ENCODE measurements at places on chromosomes 3 and 15.

GRCh38 chr3:121796970-121797369 lies 37.9 kb downstream of the IQCB1 start:
- DNase-seq = no peak

DNA sequence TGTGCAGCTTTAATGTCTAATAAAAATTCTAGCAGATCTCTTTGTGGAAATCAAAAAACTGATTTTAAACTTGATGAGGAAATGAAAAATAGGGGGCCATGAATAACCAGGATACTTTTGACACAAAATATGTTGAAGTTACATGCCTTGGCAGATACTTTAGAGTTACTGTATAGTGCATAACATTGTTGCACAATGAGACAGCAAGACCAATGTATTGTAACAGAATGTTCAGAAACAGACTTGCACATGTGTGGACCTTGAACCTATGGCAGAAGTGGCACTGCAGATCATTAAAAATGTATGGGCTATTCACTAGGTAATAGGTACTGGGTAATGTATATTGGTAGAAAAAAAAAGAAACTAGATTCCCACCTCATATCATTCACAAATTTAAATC lies 343.0 kb upstream of the ARL6 start:
- DNase-seq = no peak

- no peak for DNase-seq
Measured at GRCh38 chr3:153210146-153210545, 48.1 kb downstream of the RAP2B start.

- DNase-seq = peak; percentile 5
Measured at GRCh38 chr3:79086514-79086913, 681.3 kb downstream of the ROBO1 start.

- DNase-seq = no peak
Measured at GRCh38 chr15:76286271-76286879, 24.9 kb downstream of the ETFA start.

DNA sequence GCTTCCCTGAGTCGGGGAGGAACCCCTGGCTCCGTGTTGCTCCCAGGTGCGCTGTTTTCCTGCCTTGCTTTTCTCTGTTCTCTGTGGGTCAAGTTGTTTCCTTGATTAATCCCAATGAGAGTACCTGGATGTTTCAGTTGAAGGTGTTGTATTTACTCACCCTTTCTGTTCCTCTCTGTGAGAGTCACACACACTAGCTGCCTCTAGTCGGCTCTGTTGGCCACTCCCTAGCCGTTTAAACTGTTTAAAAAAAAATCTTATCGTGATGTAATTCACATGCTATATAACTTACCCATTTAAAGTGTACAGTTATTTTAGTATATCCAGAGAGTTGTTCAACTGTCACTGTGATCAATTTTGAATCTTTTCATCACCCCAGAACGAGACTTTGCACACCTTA lies 74.0 kb downstream of the AKAP13 start:
- no peak for DNase-seq

DNA sequence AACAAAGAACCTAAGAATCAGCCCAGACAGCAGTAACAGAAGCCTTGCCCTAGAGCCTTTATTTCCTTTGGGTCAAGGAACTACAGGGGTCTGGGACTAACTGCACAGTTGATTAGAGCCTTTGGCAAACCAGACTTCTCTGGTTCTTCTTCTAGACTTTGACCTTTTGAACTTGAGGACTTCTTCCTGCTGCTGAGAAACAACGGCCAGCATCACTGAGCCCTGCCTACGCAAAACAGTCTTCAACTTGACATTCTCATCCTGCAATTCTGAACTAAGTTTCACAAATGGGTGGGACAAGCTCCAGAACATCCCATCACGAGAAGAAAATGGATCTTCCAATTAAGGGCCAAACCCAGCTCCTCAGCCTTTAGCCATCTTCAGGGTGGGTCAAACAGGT lies 31.4 kb downstream of the CMTM6 start:
- no peak for DNase-seq

DNA sequence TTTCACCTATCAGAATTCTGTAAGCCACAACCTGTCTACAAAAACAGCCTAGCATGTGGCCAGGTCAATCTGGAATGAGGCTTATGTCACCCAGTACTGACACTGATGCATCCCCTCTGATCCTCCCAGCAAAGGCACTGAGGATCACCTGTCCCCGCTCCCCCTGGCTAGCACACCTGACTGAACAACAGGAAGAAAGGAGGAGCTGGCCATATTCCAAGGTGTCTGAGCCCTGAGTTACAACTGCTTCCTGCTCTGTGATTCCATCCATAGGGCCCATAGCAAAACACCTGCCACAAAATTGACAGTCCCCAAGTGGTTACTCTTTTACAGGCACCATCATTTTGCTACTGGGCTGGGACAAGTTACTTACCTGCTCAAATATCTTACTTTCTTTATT lies 555.5 kb upstream of the CFAP20DC start:
- DNase-seq = no peak

GRCh38 chr15:62850791-62851291 lies 191.7 kb upstream of the TPM1 start:
- peak; percentile 34 for DNase-seq

GRCh38 chr3:8622873-8623691 lies 21.5 kb downstream of the SSUH2 start:
- peak; percentile 61 for DNase-seq

GRCh38 chr3:159775372-159775961 lies 213.2 kb upstream of the IL12A start:
- DNase-seq = peak; percentile 41

GRCh38 chr3:33035596-33035995 lies 61.4 kb downstream of the GLB1 start:
- DNase-seq = no peak

DNA sequence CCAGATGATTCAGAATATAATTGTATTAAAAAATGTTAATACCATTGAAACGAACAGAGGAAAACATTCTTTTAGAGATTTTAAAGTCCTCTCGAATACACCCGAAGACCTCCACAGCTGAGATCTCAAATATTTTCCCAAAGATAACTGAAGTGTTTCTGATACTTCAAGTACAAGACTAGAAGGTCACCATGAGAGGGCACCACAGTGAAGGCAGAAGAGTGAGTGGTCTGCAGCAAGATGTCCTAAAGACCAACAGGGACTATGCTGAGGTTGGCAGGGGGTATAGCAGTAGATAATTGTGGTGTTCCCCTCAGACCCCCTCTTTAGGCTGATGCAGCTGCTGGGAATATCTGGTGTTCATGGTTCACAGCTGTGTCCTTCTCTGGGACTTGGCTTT lies 156.5 kb downstream of the PDCD6IP start:
- DNase-seq = no peak

DNA sequence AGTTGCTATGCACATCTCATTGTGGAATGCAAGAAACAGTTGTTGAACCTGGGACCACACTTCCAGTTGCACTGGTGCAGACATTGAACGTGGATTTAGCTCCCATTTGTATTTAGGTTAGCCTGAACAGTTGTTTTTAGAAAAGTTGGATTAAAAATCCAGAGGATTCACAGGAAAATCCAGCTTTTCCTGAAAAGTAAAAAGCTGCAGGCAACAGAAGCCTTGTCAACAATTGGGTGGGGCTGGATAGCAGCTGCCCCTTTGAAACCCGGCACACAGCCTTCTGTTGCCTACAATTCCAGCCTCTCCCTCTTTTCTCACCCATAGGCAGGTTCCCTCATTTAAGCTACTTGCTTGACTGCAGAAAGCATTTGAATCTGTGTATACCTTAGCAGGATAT lies 165.3 kb upstream of the TBL1XR1 start:
- DNase-seq = no peak

GRCh38 chr3:24538891-24539290 lies 44.2 kb upstream of the THRB start:
- DNase-seq = no peak

DNA sequence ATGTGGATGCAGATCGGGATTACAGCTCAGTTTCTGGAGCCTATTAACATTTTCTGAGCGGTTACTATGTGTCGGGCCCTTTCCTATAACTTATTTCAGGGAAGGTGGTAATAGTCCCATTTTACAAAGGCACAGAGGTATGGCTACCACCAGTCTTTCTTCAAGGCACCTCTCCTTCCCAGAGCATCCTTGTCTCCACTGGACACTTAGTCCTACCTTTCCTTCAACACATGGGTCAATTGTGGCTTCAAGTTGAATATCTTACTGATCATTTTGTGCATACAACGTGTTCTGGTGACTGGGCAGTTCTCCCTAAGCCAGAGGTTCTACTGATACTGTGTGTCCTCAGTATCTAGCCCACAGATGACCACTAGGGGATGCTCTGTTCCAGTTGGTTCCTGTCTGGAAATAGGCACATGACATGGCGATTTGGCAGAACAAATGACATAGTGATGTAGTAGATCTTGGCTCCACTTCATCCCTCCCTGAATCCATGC lies 60.7 kb upstream of the CMTM8 start:
- no peak for DNase-seq

- peak; percentile 59 for DNase-seq
Measured at GRCh38 chr3:52238193-52238760, 681 bp downstream of the TWF2 start.

DNA sequence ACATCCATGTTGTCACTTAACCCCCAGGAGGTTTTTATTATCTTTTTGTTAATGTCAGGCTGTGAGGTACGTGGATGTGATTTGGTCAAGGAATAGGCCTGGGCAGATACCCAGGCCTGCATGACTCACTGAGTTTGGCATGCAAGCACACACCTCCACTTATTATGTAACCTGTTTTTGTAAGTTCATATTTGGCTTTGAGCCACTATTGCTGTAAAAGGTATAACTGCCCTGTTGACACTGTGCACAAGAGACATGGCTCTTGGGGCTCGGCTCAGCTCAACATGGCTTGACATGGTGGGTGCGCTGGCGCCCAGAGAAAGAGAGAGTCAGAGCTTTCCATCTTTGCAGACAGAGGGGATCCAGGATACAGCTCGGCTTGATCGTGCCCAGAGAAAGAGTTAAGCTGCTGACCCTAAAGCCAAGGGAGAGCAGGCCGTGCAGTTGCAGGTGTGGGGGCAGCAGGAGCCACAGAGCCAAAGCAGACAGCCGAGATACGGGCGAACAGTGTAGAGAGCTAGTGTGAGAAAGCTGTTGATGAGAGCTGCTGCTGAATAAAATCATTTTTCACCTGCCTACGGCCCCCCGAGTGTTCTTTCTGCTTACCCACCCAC lies 67.9 kb upstream of the UNC13C start:
- DNase-seq = no peak

- DNase-seq = no peak
Measured at GRCh38 chr15:76512971-76513370, 176.4 kb downstream of the ISL2 start.

DNA sequence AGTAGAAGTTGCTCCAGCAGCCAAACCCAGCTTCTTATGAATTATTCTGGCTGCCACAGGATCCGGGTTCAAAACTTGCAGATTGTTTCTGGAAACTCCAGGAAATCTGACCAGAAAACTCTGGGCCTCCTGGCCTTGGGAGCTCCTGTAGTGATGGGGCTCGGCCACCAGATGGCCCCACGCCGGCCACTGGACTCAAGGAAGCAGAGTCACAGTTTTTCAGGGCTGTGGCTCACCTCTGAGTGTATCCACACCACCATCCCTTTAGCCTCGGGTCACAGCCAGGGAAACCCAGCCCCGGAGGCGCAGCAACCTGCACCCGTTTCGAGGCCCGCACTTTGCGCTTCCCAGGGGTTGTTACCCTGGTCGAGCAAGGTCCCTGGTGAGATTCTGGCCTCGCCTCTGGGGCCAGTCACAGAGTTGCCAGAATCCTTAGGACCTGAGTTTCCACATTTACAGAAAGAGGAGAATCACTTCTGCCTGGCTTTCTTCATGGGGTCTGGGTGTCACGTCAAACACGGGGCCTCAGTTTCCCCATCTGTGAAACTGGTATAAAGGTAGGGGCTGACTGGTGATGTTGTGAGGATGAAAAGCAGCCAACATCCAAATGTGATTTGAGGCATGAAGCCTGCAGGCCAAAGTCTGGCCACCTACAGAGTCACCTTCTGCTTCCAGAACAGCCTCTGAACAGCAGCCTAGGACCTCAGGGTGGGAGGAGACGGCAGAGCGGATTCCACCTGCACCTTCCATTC lies 53.5 kb upstream of the LCTL start:
- peak; percentile 91 for DNase-seq

- DNase-seq = no peak
Measured at GRCh38 chr15:70035051-70035718, 62.5 kb downstream of the TLE3 start.

DNA sequence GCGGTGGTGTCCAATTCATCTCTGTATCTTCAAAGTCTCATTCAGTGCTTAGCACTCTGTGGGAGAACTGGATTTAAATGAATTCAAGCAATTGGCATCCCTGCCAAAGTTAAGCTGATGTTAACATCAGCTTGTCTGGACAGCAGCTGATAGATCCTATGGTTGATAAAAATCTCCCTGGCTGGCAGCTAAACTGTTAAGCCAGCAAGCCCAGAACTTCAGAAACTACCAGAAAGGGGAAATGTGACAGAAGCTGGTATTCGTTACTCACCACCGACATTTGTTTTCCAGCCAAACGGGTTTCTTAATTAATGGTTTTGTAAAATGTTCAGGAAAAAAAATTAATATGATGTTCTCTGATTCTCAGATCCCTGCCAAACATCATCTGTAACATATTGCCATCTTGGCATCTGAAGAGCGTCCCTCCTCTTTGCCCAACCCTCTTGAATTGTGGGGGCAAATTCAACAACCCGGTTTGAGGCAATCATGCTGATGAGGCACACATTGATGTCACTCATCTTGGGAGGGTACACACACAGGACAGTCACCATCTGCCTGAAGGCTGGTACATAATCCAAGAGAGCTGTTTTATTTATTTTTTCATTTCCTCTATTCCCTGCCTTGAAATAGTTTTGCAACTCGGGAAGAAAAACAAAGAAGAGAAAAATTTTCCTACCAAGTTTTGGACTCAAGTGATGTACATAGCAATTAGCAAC lies 76.3 kb upstream of the ABHD17C start:
- no peak for DNase-seq

DNA sequence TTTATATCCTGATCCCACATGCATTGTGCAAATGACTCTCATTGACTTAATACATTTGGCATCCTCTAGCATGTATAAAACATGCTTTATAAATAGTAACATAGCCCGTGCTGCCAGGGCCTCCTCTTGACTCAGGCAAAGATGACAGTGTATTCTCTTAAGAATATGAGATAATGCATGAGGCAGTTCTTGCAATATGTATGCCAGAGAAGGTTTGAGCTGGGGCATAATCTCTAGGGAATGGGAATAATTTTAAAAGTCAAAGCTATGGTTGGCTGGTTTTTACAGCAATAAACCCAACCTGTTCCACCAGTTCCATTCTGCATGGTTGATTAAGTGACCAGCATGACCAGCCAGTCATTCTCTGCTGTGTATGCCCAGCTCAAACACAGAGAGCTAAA lies 179.0 kb upstream of the PFN2 start:
- no peak for DNase-seq

- DNase-seq = no peak
Measured at GRCh38 chr3:9912294-9912935, 4.5 kb upstream of the IL17RC start.

GRCh38 chr3:21509731-21510470 lies 241.1 kb downstream of the ZNF385D start:
- no peak for DNase-seq

GRCh38 chr3:63706321-63707085 lies 54.0 kb downstream of the SNTN start:
- DNase-seq = no peak

GRCh38 chr3:3516996-3517395 lies 282.2 kb upstream of the LRRN1 start:
- no peak for DNase-seq

GRCh38 chr15:87538327-87538834 lies 718.2 kb downstream of the NTRK3 start:
- DNase-seq = no peak

All from H1 (cell line).